ENCODE measurements at places on chromosomes 16 and 17. TPM values are rescaled to one million over a fixed set of nuclear protein-coding genes. Genes with fewer than 3 reads are reported as not detected.

Gene PRM2
- not detected for total RNA-seq

Gene QRICH2
- total RNA-seq, result 1.1 TPM

Gene KRTAP4-1
- not detected for total RNA-seq

Gene KRT9
- not detected for total RNA-seq

Gene BICDL2
- total RNA-seq, result 0.40 TPM

DNA sequence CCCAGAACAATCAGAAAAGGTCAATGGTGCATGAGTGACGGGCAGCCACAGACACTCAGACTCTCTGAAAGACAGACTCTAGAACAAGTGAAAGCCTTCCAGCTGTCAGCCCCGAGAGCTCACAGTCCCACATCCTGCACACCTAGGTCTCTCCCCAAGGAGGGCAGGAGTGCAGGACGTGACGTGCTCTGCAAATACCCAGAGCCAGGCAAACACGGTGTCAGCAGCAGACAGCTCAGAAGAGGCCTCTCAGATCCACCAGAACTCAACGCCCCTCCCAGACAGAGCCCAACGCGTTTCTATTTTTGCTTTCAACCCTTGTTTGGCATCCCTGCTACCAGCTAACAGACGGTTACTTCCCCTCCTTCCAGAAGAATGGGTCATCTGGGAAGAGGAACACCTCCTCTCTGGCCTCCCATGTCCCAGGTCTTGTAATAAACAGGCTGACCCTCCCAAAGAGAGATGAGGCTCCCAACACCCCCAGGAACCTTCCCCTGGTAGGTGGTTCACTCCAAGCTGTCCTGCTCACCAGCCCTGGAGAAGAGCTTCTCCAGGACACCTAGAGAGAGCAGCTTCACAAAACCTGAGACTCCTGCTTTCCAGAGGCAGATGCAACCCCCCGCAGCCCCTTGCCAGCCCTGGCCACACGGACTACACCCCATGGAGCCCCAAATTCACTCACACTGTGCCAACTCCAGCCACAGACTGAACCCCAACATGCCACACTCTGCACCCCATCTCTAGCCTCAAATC is 7.6 kb downstream of the PITPNM3 start:
- DNase-seq, result peak; percentile 57
- no peak overlapping the region for H3K27ac ChIP-seq
- H3K36me3 ChIP-seq, result no peaks in the 10 kb centered on the region
- H3K4me3 ChIP-seq, result no peak overlapping the region

DNA sequence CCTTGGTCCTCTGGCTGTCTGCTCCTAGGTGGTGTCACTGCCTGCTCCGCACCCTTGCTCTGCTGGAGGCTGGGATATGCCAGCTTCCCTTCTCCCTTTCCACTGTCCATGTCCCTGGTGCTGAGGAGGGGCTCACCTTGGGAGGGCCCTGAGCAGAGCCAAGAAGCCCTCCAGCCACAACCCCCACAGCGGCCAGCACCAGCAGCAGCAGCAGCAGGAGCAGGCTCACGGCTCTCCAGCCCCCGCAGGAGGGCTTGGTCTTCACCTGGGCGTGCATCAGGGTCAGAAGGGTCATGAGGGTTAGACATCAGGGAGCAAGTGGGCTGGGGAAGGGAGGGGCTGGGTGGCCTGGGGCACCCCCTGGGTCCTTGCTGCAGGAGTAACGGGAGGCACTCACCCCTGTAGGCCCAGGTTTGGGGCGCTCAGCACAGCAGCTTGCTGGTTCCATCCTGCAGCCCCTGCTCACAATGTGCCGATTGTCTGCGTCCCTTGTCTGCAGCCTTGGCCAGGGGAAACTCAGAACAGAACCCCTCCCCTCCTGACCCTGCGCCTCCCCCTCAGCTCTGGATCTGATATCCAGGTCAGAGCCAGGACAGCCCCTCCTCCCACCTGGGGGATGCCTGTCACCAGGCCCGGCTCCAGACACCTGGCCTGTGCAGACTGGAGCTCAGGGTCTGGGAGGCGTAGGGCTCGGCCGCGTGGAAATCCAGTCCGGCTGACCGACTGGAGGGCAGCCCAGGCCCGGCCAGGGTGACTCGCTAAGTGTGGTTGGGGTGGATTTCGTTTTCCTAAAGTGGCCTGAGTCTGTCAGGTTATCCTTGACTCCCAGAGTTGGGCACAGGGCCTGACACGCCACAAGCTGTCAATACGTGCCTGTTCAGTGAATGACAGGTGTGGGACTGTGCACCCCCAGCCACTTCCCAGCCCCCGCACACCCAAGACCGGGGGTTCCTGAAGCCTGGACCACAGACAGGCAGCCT is at the start of gene BRICD5:
BRICD5 (minus strand) TSS at position 478 of the 980 bp plus-strand sequence; CDS start at position 448, 30 bp downstream.
- H3K4me3 ChIP-seq, result no peak within 1 kb of the TSS
- H3K27me3 ChIP-seq, result no peaks in the 10 kb centered on the region
- no peak within 1 kb of the TSS for H3K27ac ChIP-seq

GRCh38 chr17:3308603-3309002 is 10.4 kb upstream of the OR3A1 start:
- H3K36me3 ChIP-seq, result no peaks in the 10 kb centered on the region
- H3K4me1 ChIP-seq, result no peaks in the 10 kb centered on the region
- H3K27ac ChIP-seq, result no peak overlapping the region
- DNase-seq, result no peak
- no peak overlapping the region for H3K4me3 ChIP-seq

GRCh38 chr17:12959441-12959840 is 58.4 kb downstream of the ELAC2 start:
- DNase-seq, result no peak
- no peak overlapping the region for H3K27ac ChIP-seq
- H3K27me3 ChIP-seq, result peaks cover 3% of the 10 kb centered on the region
- no peaks in the 10 kb centered on the region for H3K4me1 ChIP-seq

GRCh38 chr16:29198231-29198630 is 208.3 kb downstream of the NPIPB11 start:
- peaks cover 7% of the 10 kb centered on the region for H3K36me3 ChIP-seq
- no peaks in the 10 kb centered on the region for H3K27me3 ChIP-seq
- DNase-seq, result no peak
- H3K4me3 ChIP-seq, result no peak overlapping the region
- no peak overlapping the region for H3K27ac ChIP-seq

GRCh38 chr16:75322740-75323139 is 71.3 kb upstream of the BCAR1 start:
- peaks cover 30% of the 10 kb centered on the region for H3K4me1 ChIP-seq
- no peak overlapping the region for H3K27ac ChIP-seq
- peaks cover 13% of the 10 kb centered on the region for H3K36me3 ChIP-seq
- peaks cover 2% of the 10 kb centered on the region for H3K27me3 ChIP-seq

DNA sequence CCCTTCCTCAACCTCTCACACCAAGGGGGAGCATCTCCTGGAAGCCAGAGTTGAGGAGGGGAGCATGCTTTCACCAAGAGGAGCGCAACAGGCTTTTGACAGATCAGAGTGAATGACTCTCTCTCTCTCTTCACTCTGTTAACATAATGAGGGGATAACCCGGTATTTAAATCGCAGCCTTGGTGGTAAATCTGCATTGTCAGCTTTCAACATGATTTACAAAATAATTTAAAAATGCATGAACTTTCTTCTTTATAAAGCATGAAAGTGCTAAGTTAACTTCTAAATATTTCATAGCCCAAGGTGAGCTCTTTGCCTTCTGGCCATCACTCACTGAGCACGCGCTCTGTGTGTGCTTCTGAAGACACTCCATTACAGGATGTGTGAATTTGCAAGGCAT is 61.8 kb downstream of the TMEM114 start:
- H3K27ac ChIP-seq, result no peak overlapping the region
- no peaks in the 10 kb centered on the region for H3K36me3 ChIP-seq
- H3K4me1 ChIP-seq, result no peaks in the 10 kb centered on the region
- no peak for DNase-seq

- H3K4me1 ChIP-seq, result peaks cover 7% of the 10 kb centered on the region
- peak overlapping the region; percentile 95 for H3K4me3 ChIP-seq
- H3K27me3 ChIP-seq, result peaks cover 34% of the 10 kb centered on the region
- peak; percentile 31 for DNase-seq
- H3K36me3 ChIP-seq, result peaks cover 1% of the 10 kb centered on the region
Observed at GRCh38 chr17:8629371-8630226, 926 bp downstream of the MYH10 start.

GRCh38 chr16:87552772-87553573 is 49.3 kb upstream of the JPH3 start:
- H3K27me3 ChIP-seq, result peaks cover 6% of the 10 kb centered on the region
- H3K4me3 ChIP-seq, result no peak overlapping the region
- H3K4me1 ChIP-seq, result no peaks in the 10 kb centered on the region
- no peak for DNase-seq
- H3K36me3 ChIP-seq, result no peaks in the 10 kb centered on the region

GRCh38 chr17:2947588-2947950 is 115.8 kb downstream of the OR1D5 start:
- no peak overlapping the region for H3K4me3 ChIP-seq
- peaks cover 22% of the 10 kb centered on the region for H3K4me1 ChIP-seq
- H3K36me3 ChIP-seq, result no peaks in the 10 kb centered on the region
- H3K27me3 ChIP-seq, result no peaks in the 10 kb centered on the region

GRCh38 chr17:72104863-72105234 is 16.0 kb upstream of the SOX9 start:
- H3K27ac ChIP-seq, result no peak overlapping the region
- DNase-seq, result no peak
- H3K27me3 ChIP-seq, result peaks cover 6% of the 10 kb centered on the region

DNA sequence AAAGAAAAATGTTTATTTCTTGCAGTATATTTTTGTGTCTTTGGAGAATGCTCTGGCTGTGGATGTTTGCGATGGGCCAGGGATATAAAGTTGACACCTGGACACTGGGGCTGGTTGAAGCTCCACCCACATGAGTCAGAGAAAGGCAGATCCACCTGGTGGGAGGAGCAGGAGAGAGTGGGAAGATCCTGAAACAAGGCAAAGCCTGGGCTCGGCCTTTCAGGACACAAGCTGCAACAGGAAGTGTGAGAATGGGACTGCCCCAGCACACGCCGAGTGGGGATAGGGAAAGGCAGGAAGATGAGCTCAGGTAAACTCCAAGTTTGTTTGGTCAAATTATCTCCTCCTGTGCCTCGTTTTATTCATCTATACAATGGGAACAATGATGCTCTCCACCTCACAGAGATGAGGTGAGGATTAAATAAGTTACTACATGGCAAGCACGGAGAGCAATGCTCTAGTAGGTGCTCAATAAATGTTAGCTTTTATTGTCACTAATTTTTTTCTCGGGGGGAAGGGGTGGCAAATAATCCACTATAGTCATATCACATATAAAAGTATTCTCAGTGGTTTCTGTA is 21.4 kb upstream of the PITPNM3 start:
- H3K27ac ChIP-seq, result no peak overlapping the region
- no peaks in the 10 kb centered on the region for H3K27me3 ChIP-seq
- H3K4me3 ChIP-seq, result no peak overlapping the region

- peaks cover 3% of the 10 kb centered on the region for H3K27me3 ChIP-seq
- peaks cover 18% of the 10 kb centered on the region for H3K4me1 ChIP-seq
- H3K27ac ChIP-seq, result no peak overlapping the region
- no peak overlapping the region for H3K4me3 ChIP-seq
Observed at GRCh38 chr16:81442220-81442915, 2.2 kb upstream of the CMIP start.

DNA sequence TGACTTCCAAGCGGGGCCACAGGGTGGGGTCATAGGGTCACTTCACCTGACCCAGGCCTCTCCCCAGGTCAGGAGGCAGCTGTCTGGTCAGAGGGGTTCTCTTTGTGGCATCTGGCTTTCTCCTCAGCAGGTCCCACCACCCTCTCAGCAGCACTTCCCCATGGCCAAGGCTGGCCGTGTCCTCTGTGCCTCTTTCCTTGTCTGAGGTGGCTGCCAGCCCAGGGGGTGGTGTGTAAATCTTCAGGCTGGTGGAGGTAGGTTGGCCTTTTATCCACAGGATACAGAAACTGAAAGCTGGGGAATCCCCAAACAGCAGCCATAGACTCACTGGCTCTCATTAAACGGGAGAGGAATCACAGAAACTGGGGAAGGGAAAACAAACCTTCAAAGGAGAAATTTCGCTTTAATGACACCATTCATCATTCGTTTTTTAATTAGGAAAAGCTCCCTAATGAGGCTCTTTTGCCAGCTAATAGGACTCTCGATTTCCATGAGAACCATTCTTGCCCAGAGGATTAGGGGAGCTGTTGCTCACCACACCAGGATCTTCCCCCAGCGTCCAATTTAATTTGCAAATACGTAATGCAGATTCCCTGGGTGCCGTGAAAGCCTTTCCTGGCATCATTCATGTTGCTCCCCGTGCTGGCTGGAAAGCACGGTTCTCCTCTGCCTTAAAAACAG is 18.0 kb downstream of the C17orf75 start:
- peak; percentile 50 for DNase-seq
- H3K27ac ChIP-seq, result no peak overlapping the region
- H3K4me1 ChIP-seq, result peaks cover 13% of the 10 kb centered on the region
- no peak overlapping the region for H3K4me3 ChIP-seq
- H3K27me3 ChIP-seq, result peaks cover under 1% of the 10 kb centered on the region
- no peaks in the 10 kb centered on the region for H3K36me3 ChIP-seq

Data from activated CD4-positive, alpha-beta memory T cell treated with anti-CD3 and anti-CD28 coated beads for 36 hours (primary cell).